ENCODE measurements at places on chromosomes 3 and 15. TPM values are rescaled to one million over a fixed set of nuclear protein-coding genes. Genes with fewer than 3 reads are reported as not detected.
A peak's percentile ranks its signal among the peaks of the same experiment; 100 is the strongest.

Gene GPR176
- 116 TPM for polyA plus RNA-seq

Gene KLHL25
- 2.9 TPM for polyA plus RNA-seq

Gene CCR8
- polyA plus RNA-seq: not detected

Gene SCAMP2
- 127 TPM for polyA plus RNA-seq

Gene MST1R
- polyA plus RNA-seq: 0.41 TPM

- DNase-seq: no peak
Observed at GRCh38 chr3:126854666-126855065, 128.2 kb upstream of the PLXNA1 start.

DNA sequence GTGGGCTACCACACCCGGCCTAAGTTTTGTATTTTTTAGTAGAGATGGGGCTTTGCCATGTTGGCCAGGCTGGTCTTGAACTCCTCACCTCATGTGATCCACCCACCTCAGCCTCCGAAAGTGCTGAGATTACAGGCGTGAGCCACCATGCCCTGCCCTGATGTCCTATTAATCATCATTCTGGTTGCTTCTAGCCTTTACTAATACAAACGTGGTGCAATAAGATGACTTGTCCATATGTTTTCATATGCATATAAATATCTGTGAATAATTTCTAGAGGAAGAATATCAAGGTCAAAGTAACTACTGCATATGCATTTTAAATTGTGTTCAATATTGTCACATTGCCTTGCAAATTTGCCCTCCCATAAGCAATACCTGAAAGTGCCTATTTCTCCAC is 25.5 kb upstream of the PDHB start:
- no peak for DNase-seq

DNA sequence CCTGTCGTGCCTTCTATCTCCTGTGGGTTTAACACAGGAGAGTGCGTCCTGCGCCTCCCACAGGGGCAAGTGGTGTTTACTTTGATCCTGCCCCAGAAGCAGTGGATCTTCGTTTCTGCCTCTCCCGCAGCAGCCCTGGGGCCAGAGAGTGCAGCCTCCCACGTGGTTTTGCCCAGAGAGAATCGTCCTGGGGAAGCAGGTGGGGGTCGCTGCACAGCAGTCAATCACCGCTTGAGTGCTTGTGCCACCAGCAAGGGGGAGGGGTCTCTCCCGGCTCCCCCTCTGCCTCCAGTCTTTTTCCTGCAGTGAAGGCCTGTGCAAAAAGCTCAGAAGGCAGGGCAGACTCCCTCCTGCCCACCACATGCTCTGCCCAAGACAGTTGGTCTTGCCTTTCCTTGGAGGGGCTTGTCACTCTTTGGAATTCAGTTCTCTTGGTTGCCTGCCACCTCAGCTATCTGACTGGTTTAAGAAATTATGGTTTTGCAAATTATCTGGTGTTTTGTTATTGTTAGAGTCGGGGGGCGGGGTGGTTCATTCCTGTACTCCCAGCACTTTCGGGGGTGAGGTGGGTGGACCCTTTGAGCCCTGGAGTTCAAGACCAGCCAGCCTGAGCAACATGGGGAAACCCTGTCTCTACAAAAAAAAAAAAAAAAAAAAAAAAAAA is 26.9 kb downstream of the STOML1 start:
- no peak for DNase-seq

GRCh38 chr3:30649572-30650318 is 43.3 kb downstream of the TGFBR2 start:
- DNase-seq: peak; percentile 72

DNA sequence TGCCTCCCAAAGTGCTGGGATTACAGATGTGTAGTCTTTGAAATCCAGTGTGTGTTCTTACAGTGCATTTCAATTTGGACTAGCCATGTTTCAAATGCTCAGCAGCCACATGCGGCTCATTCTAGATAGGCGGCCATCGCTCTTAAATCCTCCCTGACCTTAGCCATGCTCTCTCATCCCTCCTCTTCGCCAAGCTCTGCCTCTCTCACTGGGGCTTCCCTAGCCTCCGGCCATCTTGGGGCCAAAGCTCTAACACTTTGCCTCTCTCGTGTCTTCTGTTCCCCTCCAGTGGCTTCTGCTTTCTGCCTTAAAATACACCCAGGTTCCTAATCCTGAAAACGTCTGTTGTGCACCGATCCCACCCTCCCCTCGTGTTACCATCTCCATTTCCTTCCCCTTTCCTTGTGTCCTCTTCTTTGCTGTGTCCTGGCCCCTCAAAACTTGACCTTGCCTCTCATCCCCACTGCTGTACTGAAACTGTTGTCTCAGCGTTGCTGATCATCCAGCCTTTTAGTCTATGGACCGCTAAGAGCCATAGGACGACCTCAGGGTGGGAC is 1.4 kb upstream of the GHRL start:
- no peak for DNase-seq

DNA sequence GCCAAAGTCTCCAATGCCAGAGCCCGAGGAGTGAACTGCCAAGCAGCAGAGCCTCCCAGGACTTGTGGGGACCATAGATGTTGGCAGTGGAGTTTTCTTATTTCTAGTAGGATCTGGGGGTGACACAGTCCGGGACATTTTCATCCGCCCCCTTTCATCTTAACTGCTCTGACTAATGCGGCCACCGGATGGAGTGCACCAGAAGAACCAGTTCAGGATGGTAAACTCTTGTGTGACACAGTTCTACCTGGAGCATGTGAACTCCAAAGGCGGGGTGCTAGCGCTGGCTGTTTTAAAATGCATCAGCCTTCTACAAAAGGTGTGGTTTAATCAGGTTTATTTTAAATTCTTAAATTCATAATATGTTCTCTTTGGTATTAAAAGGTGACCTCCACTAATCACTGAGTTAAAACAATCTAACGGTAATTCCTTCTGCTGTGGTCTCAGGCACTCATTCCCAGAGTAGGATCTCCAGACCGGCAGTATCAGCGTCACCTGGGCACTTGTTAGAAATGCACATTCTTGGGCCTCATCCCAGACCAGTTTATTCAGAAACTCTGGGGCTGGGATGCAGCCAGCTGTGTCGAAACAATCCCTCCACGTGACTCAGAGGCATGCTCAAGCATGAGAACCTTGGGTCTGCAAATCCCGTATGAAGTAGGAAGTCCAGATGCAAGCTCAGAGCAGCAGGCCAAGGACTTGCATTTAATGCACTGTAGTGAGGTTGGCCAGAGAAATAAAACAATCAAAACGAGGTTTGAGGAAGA is 105.5 kb downstream of the GABRB3 start:
- no peak for DNase-seq
